ENCODE measurements at places on chromosomes 1 and 21. TPM values are rescaled to one million over a fixed set of nuclear protein-coding genes. Genes with fewer than 3 reads are reported as not detected.
A peak's percentile ranks its signal among the peaks of the same experiment; 100 is the strongest.

GRCh38 chr1:89149229-89149628, 23.3 kb upstream of the GBP2 start:
- no peak for DNase-seq

Gene SYF2
- total RNA-seq = 30.0 TPM

Gene PHACTR4
- total RNA-seq = 25.4 TPM

- no peak for DNase-seq
These were observed 95.3 kb downstream of the HIVEP3 start for GRCh38 chr1:41823471-41823870.

- DNase-seq = no peak
These were observed 558.5 kb downstream of the LRRIQ3 start for GRCh38 chr1:73639494-73639893.

- no peak for DNase-seq
These were observed 115.6 kb upstream of the LMO4 start for GRCh38 chr1:87213135-87213515.

- DNase-seq = no peak
These were observed 21.6 kb upstream of the RGL1 start for GRCh38 chr1:183783342-183783741.

GRCh38 chr21:45979141-45979631, 2.4 kb upstream of the COL6A1 start:
- no peak for DNase-seq

DNA sequence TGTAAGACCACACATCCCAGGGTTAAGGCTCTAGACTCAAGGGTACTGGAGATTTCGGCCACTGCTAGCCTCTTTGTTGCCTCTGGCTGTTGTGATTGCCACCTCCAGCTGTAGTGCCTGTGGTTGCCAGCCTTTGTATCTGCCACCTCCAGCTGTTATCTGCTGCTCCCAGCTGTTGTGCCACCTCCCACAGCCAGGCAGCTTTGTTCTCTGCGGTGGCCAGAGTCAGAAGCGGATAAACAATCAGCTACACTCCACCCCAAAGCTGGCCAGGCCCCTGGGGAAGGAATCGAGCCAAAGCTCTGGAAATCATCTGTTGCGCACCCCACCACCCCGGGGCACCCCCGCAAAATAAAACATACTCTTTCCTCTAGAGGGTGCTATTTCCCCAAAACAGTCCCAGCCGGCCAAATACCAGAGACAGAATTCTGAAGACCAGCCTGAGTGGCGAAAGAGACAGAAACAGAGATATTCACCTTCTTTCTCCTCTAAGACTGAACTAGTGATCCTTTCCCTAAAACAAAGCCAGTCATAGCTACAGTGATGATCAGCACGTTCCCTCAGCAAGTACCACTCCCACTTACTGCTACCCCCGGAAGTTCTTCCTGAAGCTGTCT, 14.8 kb upstream of the PIGM start:
- DNase-seq = no peak

GRCh38 chr1:92820024-92820423, 11.8 kb upstream of the RPL5 start:
- no peak for DNase-seq

- no peak for DNase-seq
These were observed 109.6 kb upstream of the GJB5 start for GRCh38 chr1:34645109-34645688.

DNA sequence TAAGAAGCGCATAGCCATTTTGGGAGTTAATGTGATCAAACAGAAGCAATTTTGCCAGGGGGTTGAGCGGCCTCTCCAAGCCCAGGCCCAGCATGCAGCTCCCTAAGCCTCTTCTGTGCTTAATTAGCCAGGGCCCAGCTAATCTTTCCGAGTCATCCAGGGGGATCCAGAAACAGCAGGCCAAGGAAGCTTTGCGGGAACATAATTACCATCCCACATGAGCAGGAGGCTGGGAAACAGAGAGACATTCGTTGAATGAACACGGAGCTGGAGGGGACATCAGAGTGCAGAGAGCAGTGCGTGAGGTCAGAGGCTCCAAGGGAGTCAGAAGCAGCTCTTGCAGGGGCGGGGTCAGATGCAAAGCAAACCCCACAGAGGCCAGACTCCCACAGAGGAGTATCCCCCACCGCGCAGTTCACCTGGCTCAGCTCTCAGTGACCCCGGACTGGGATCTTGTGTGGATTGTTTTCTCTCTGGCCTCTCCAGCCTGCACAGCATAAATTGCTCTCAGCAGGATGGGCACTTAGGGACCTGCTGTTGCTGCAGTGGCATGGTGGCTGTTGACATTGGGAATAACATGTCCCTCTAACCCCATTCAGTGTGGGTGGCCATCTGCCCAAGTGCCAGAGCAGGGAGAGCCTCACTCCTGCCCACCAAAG, 657.4 kb downstream of the AJAP1 start:
- no peak for DNase-seq

DNA sequence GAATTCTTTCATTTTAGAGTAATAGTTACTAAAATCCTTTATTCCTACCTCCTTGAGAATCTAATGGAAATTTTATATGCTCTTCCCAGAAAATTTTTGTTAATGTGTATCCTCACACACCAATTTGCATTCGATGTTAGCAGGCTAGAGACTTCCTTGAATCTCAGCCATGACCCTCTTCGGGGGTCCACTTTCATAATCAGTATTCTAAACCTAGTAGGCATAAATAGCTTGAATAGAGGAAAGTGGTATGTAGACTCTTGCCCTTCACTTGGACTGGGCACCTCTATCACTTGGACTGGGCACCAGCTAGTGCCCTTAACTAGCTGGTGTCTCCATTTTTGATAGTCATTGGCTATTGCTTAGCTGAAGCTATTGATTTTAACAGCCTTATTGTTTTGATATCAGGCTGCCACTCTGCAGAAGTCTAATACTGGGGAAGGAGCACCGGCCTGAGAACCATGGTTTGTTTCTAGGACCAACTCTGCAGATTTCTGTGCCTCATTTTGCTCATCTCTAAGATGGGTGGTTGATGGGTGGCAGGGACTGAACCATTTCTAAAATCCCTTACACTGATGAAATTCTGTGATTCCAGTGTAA, 42.8 kb downstream of the MRPL39 start:
- no peak for DNase-seq

- no peak for DNase-seq
These were observed 57.6 kb downstream of the KCNK2 start for GRCh38 chr1:215140135-215140534.

Gene ERVH48-1
- not detected for total RNA-seq

DNA sequence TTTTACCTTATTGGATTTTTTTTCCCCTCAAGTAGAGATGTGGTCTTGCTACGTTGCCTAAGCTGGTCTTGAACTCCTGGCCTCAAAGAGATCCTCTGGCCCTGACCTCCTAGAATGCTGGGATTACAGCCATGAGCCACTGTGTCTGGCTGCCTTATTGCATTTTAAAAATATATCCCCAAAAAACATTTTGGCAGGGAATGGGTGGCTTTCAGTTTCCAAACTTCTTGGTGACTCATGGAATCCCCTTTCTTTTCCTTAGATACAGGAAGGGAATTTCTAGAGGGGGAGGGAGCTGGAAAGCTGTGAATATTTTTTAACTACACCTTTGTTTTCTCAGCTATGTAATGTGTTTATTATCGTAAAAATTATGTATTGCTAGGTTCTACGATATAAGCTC, 73.3 kb downstream of the SNRPE start:
- DNase-seq = no peak

Gene S100A11
- 29.1 TPM for total RNA-seq

DNA sequence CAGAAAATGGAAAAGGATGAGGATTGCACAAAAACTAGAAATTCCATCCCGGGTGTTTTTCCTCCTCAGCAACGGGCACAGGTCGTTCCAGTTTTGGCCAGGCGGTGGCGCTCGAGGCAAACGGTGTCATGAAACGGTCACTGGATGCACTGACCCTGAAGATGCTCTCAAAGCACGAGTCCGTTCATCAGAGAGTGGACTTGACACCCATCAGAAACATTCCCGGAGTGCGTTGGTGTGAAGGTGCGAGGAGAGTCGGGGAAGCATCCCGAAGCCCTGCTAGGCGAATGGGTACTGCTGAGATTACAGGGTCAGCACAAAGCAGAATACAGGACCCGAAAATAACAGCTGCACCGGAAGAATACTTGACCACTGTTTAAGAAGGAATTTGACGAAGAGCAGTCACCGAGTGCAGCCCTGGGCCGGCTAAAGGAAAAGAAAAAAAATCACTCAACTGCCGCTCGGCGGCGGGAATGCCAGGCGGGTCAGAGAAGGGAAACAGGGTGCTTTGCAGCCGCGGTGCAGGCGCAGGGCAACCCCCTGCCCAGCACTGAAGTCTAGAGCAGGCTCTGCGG, 71.7 kb upstream of the ETS2 start:
- DNase-seq = peak; percentile 12

DNA sequence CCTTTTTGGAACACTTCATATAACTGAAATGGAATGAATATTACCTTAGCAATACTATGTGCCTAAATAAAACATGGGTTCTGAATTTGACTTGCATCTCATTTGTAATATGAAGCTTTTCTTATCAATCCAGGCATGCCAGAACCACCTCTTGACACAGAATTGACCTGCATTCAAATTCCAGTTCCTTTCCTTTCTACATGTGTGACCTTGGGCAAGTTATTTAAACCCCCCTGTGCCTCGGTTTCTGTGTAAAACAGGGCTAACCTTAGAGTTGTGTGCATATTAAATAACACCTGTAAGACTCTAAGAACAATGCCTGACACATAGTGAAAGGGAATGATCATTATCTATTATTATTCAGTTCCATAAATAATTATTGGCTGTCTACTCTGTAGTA, 2.0 kb upstream of the NOS1AP start:
- no peak for DNase-seq

Gene DAB1
- not detected for total RNA-seq

Gene SEMA6C
- 1.4 TPM for total RNA-seq

GRCh38 chr1:243725075-243725474, 125.0 kb downstream of the AKT3 start:
- no peak for DNase-seq

Measured in GM12878 (cell line).